GM13976 (cell line): ENCODE measurements at places on chromosomes 2 and 18.

- no peak for DNase-seq
Observed at GRCh38 chr2:226869371-226869770, 33.5 kb downstream of the RHBDD1 start.

- DNase-seq: no peak
Observed at GRCh38 chr2:72863046-72863445, 24.2 kb upstream of the SPR start.

DNA sequence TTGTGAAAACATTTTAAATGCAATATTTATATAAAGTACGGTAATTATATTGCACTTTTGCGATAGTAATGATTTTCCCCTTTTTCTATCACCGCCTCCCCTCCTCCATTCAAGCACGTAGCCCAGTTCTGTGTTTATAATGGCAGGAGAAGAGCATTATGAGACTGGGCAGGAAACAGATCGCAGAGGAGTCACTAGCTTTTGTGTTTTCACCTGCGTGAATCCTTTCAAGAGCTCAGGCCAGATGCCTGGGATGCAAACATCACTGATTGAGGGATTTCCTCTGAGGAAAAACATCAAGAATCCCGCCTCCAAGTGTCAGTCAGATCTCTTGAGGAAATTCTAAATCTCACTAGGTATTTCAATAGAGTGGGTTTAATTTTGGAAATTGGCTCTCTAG, 178.4 kb upstream of the FN1 start:
- no peak for DNase-seq

GRCh38 chr2:187354661-187355060, 93.4 kb downstream of the CALCRL start:
- no peak for DNase-seq

- DNase-seq: peak; percentile 8
Observed at GRCh38 chr2:89763254-89763580, 1071.7 kb downstream of the RPIA start.

DNA sequence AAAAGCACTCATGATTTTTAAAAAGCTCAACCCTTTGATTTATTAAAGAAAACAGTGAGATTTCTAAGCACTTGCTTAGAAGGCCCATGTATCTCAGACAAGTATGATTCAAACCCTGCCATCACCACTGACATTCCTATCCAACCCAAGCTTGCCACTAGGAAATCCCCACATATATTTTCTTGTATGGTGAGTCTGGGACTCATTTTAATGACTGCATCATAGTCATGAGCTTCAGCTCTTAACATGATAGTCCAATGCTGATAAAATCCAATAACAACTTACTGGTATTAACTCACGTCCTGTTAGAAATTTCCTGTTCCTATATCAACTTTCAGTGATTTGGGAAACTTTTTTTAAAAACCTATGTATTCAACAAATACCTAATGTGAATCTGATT, 39.4 kb upstream of the NCKAP5 start:
- no peak for DNase-seq

GRCh38 chr18:13604786-13605185, 121.6 kb downstream of the FAM210A start:
- DNase-seq: no peak

GRCh38 chr2:74843899-74844298, 10.0 kb downstream of the HK2 start:
- DNase-seq: peak; percentile 65

DNA sequence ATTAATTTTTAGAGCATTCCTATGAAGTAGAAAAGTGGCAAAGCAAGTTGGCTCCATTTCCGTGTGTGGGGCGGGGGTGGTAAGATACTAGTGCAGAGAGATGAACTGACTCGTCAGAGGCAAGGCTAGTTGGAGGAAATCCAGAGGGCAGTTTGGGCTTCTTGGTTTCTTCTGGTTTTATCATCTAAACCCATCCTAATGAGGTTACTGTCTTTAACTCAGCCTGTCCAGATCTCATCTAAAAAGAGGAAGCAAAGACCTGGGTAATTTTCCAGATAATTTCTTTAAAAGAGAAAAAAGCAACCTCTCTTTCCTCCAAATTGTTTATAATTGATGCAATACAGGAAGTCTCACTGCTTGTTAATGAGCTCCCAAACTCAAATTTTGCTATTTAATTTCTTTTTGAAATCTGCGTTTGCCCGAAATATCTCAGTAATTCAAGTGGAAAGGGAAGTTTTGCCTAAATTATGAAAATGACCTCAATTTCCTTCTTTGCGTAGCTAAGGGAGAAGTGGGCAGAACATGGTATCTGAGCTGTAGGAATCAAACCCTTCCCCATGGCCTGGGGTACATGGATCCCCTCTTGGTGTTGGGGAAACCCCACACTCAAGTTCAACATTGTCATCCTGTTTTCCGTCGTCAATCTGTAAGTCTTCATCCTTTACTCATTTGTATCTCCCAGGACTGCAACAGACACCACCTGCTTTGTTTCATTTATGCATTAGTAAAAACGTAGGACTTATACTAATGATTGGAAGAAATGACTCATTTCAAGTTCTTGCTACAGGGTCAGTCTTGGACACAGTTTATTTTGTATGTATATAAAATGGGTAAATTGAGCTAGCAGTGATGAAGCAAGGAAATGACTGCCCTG, 89.1 kb upstream of the KLF7 start:
- peak; percentile 26 for DNase-seq

DNA sequence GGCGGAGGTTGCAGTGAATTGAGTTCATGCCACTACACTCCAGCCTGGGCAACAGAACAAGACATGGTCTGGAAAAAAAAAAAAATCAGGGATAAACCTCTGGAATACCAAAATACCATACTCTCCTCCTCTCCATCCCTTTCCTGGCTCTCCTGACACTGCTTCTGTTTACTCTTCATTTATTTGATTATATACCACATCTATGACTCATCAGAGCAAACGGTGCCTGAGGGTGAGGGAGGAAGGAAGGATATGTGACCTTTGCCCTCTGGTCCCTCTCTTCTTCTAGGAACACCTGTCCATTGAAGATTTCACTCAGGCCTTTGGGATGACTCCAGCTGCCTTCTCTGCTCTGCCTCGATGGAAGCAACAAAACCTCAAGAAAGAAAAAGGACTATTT, 30.0 kb downstream of the VIL1 start:
- no peak for DNase-seq

- no peak for DNase-seq
Observed at GRCh38 chr18:54183390-54183789, 41.1 kb downstream of the MBD2 start.

GRCh38 chr2:147525819-147526489, 318.9 kb upstream of the ACVR2A start:
- no peak for DNase-seq
